Parietal lobe (tissue), 2 donors: ENCODE measurements at places on chromosomes 12 and 14. TPM values are rescaled to one million over a fixed set of nuclear protein-coding genes. Genes with fewer than 3 reads are reported as not detected.

Gene TAC3
- total RNA-seq: 0.94 TPM

Gene NXPH4
- total RNA-seq: 1.6 TPM

Gene MIP
- not detected for total RNA-seq

Gene MFAP5
- not detected for total RNA-seq

Gene STYX
- total RNA-seq: 21.6 TPM

Gene TMTC1
- total RNA-seq: 38.2 TPM

Gene DCTN2
- 153 TPM for total RNA-seq

Gene NELL2
- total RNA-seq: 1,558 TPM

Gene GALNT8
- 63.5 TPM for total RNA-seq

Gene AGAP2
- total RNA-seq: 40.7 TPM

Gene IL26
- total RNA-seq: not detected

Gene ATXN7L3B
- 67.6 TPM for total RNA-seq

Gene KCNA5
- total RNA-seq: 2.5 TPM

Gene ATL1
- 85.1 TPM for total RNA-seq

Gene SLCO1B1
- total RNA-seq: not detected

Gene DIO2
- total RNA-seq: 24.4 TPM

Gene RNASE1
- 7.8 TPM for total RNA-seq

Gene IFNG-AS1
- total RNA-seq: 0.31 TPM

Gene C3AR1
- total RNA-seq: 0.63 TPM

Gene CMA1
- total RNA-seq: not detected

Gene FAM90A1
- total RNA-seq: not detected

Gene HOXC6
- total RNA-seq: not detected

Gene PZP
- not detected for total RNA-seq

Gene ACVRL1
- 6.6 TPM for total RNA-seq

Gene CEP83
- total RNA-seq: 35.7 TPM

Gene KRT75
- total RNA-seq: not detected

Gene TAS2R7
- total RNA-seq: 0.94 TPM

Gene RIN3
- 2.2 TPM for total RNA-seq

Gene ZBTB42
- total RNA-seq: 0.63 TPM

Gene ZNF605
- 52.0 TPM for total RNA-seq

Gene SDR9C7
- 0.31 TPM for total RNA-seq
